ENCODE measurements at places on chromosomes 5 and 9. TPM values are rescaled to one million over a fixed set of nuclear protein-coding genes. Genes with fewer than 3 reads are reported as not detected.

Gene FOXI1
- total RNA-seq, result not detected

Gene F2RL2
- 3.5 TPM for total RNA-seq

Gene CDH9
- not detected for total RNA-seq

Gene MAPK9
- total RNA-seq, result 48.8 TPM

Gene DMRT3
- total RNA-seq, result not detected

Gene ST8SIA4
- 2.4 TPM for total RNA-seq

DNA sequence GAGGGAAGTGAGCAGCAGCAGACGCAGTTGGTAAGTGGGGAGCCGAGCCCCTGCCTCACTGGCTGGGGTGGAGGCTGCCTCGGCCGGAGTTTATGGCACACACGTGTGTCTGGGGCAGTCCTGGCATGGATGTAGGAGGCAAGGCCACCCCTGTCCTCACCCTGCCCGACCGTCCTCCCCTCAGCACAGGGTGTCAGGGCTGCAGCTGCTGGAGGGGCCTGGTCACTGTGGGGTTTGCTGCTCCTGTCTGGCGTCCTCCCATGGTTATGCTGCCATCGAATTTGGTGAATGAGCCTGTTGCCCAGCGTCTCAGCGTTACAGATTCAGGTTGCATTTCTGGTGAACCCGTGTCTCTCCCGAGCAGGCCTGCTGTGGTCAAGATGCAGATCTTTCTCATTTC lies 32.4 kb downstream of the CEP72 start:
- no peak for DNase-seq

- DNase-seq, result no peak
Measured at GRCh38 chr5:95390812-95391492, at the start of gene FAM81B. TSS of gene FAM81B (plus strand) at chr5:95391366. CDS start at chr5:95391390, 24 bp downstream.

DNA sequence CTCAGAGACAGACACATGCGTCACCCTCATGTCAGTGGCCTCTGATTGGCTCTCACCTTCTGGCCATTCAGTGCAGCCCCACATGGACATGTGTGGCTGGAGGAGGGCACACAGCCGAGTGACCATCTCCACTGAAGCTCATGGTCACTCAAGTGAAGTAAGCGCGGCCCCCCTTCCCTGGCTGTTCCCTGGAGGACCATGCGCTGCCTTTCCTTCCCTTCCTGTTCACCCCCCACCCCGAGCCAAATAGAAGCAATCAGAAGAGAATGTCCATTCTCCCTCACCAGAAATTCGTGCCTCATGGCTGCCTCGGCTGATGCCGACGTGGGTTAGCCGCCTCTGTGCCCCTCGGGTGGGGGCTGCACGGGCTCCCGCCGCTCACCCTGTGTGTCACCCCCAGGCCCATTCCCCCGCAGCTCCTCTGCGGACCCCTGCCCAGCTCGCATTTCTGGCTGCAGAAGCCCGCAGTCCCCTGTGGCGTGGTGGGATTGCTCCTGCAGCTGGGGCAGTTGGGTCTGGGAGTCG lies 12.5 kb upstream of the COL5A1 start:
- DNase-seq, result no peak

DNA sequence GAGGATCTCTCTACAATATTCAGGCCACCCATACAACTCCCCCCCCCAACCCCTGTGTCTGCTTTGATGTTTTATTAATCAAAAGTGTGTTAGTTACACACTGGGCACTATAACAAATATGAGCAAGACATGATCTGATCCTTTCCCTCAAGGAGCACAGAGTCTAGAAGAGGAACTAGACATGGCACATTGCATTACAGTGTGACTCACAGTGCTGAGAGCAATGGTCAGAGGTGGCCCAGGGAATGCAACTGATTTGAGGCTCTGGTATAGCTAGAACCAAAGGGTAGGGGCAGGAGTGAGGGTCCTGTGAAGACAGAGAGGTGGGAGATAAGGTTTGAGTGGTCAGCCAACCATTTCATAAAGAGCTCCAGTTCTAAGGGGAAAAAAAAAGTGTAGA lies 539.2 kb downstream of the ACTL7B start:
- DNase-seq, result no peak

DNA sequence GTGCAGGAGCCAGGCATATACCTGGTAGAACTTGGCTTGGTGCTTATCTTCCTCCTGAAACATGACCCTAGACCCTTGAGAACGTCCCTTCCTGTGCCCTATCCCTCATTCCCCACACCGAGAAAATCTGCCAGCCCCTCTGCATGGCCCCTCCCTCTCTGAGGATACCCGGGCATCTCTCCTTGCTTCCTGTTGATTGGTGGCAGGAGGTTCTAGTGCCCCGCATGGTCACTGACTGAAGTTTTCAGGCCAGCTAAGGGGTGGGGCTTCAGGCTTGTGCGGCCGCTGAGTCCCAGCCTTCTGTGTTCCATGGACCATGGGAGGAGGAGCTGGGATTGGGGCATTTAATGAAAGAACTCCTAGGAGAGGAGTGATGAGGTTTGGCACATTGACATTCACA lies 22.8 kb downstream of the IGIP start:
- no peak for DNase-seq

- DNase-seq, result peak; percentile 55
Measured at GRCh38 chr5:58462623-58463230, 2.8 kb upstream of the PLK2 start.

DNA sequence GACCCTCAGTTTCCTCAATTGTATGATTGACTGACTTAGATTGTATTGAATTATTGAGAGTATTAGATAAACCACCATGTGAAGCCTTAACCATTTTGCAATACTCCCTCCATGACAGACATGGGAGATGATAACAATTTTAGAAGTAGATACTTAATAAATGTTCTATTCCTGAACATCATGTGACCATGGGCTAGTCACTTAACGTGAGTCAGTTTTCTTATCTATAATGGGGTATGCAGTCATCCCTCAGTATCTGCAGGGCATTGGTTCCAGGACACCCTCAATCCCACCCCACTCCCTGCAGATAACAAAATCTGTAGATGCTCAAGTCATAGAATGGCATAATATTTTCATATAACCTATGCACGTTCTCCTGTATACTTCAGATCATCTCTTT lies 31.0 kb downstream of the SNX18 start:
- no peak for DNase-seq

- DNase-seq, result no peak
Measured at GRCh38 chr9:131708226-131709002, 31.5 kb downstream of the RAPGEF1 start.

All from PC-9 (cell line).